Right ventricle myocardium superior (tissue), 1 donor: ENCODE measurements at places on chromosomes 4 and X.
A peak's percentile ranks its signal among the peaks of the same experiment; 100 is the strongest.

DNA sequence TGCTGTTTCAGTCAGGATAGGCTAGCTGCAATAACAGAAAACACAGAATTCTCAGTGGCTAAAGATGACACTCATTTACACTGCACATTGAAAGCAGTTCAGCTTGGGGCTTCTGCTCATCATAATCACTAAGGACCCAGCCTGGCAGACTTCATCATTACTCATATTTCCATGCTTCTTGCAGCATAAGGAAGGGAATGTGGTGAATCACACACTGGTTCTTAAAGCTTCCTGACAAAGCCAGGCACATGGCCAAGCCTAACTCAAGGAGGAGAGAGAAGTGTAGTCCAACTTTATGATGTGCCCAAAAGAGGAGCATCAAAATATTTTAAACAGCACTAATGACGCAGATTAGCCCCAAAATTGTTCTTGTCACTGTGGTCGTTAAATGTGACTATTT is 186.5 kb downstream of the BANK1 start:
- DNase-seq, result no peak

- DNase-seq, result no peak
These were observed 130.2 kb downstream of the TMA16 start for GRCh38 chr4:163624727-163625126.

GRCh38 chrX:132227383-132228112 is 8.3 kb upstream of the RAP2C start:
- no peak for DNase-seq

GRCh38 chr4:81652069-81652478 is 180.4 kb upstream of the RASGEF1B start:
- DNase-seq, result no peak

DNA sequence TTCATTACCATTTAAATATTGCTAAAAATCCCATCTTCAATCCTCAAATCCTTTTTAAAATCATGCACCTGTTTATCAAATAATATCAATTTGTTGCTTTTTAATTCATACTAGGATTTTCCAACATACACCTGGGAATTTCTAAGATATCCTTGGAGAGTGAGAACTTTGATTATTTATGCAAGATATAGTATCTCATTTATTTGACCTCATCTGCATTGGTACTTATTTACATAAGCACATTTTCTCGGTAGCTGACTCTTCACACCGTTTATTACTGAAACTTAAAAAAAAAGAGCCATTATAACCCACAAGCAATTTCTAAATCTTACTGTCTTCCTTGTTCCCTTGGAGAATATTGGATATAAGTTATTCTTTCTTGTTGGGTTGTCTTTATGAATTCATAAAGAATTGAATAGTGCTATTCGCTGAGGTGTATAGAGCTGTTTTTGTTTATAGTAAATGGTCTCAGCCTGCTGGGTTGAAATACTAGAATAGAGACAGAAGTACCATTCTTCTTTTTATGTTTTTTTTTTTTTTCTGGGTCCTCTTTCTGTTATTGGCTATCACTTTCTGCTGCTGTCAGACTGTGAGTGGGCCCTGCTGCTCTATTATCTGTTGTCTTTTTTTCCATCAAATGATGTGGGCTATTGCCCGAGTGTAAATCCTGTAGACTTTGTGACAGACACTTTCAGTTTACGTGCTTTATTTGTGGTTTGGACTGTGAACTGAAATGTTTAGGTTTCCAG is 2.9 kb downstream of the UGT8 start:
- no peak for DNase-seq

DNA sequence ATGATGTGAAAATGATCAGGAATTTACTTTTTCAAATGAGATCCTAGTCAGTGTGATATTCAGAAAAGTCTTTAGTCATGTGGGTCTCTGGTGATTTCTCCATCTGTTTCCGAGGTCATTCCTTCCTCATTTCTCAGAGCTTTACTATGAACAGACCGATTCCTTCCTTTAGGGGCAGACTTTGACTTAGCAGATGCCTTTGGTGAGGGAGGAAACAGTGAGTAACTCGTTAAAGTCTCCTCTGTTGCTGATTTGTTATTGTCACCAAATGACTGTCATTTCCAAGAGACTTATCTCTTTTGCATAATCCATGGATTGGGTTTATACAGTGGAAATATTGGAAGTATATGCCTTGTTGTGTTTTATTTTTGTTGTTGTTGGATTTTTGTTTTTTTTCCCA is 76.2 kb upstream of the CD99 start:
- DNase-seq, result no peak

DNA sequence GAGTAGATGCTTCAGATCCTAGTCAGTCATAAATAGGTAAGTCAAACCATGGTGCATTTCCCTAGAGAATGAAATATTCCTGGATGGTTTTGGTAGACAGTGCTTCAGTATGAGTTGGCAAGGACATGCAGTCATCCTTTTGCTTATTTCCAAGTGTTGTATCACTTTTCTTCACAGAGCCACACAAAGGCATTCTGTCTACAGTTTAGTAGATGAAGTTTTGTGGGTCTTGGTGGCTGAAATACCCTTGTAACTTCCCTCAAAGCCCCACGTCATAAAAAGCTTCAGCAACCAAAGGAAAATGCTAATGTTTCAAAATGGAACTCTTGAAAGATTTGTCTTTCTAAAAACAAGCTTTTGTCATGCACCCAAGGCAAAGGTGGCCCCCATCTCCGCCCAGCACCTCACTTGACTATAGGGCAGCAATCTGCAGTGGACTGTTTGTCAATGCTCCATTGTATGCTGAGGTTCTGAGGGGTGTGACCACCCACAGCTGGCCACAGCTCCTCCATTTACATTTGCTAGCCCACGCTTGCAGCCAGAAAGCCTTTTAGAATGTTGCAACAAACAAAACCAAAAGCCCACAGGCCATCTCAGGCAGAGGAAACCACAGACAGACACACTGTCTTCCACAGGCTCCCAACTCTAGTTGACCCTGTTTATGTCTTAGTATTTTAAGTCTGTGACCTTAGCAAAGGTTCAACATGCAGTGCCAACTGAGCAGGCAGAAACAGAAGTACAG is 87.1 kb upstream of the FAM9C start:
- DNase-seq, result no peak

- DNase-seq, result peak; percentile 46
These were observed 22.1 kb downstream of the PIR start for GRCh38 chrX:15471028-15471427.

- no peak for DNase-seq
These were observed 19.2 kb downstream of the SH3RF1 start for GRCh38 chr4:169251291-169252235.

GRCh38 chrX:37997096-37997495 is 9.3 kb upstream of the SYTL5 start:
- no peak for DNase-seq

- no peak for DNase-seq
These were observed 359.0 kb upstream of the FGF16 start for GRCh38 chrX:77088233-77088632.

- no peak for DNase-seq
These were observed 233.5 kb upstream of the GYPA start for GRCh38 chr4:144374065-144374464.

- peak; percentile 42 for DNase-seq
These were observed 981 bp downstream of the TET2 start for GRCh38 chr4:105147553-105148161.

DNA sequence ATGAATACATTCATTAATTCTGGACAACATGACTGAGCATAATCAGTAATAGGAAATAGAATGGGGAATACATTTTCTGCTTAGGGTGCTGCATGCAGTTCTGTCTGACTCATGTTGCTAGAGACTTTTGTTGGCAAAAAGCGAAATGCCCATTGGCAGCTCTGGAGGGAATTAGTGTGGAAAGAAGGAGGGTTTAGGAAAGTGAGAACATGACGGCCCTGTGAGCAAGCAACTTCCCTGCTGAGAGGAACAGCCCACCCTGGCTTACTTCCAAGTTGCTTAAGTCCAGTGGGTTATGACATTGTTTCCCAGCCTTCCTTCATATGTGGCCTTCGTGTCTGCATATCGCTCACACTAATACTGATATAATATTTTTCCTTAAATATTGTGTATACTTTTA is 13.8 kb downstream of the MAD2L1 start:
- DNase-seq, result peak; percentile 45

- no peak for DNase-seq
These were observed 136.1 kb downstream of the ATP10D start for GRCh38 chr4:47621181-47621580.

- no peak for DNase-seq
These were observed 21.2 kb downstream of the HERC3 start for GRCh38 chr4:88613417-88613875.

- DNase-seq, result peak; percentile 40
These were observed 6.9 kb downstream of the CTBP1 start for GRCh38 chr4:1241936-1242505.

GRCh38 chrX:46959985-46960700 is 47.9 kb downstream of the JADE3 start:
- DNase-seq, result no peak

DNA sequence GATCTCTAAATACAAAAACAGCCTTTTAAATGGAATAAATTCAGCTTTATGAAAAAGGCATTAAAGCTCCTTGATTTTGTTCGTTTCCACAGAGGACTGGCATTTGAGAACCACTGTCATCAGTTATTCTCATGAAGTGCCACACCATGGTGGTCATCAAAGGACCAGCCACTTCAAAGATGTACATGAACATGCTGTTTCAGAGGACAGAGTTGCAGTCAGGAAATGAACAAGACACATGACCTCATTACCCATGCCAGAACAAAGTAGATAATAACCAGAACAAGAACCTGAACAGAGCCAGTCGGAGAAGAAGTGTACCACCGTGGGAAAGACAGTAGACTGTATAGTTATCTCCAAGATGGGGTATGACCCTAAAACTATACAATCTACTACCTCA is 122.7 kb upstream of the HSD17B10 start:
- no peak for DNase-seq

- no peak for DNase-seq
These were observed 537.8 kb upstream of the BOD1L1 start for GRCh38 chr4:14165222-14165920.
